ENCODE measurements at places on chromosomes 7 and 10.
A peak's percentile ranks its signal among the peaks of the same experiment; 100 is the strongest.

DNA sequence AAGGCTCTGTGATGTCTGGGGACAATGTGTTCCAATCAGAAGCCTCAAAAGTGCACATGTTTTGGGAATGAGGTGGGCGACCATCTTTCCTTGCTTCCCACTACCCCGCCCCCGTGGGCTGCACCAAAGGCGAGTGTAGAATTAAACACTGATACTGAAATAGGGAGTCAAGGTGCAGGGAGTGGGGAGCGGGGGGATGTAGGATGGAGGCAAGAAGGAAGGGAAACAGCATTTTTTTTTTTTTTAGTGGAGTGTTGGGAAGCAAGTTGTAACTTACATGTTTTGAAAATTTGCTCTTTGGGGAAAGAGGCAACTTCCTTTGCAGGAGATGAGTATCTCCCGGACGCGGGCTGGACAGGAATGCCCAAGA is 484 bp upstream of the DLX5 start:
- DNase-seq, result no peak

GRCh38 chr10:48511066-48511874 is 93.6 kb downstream of the ARHGAP22 start:
- no peak for DNase-seq

DNA sequence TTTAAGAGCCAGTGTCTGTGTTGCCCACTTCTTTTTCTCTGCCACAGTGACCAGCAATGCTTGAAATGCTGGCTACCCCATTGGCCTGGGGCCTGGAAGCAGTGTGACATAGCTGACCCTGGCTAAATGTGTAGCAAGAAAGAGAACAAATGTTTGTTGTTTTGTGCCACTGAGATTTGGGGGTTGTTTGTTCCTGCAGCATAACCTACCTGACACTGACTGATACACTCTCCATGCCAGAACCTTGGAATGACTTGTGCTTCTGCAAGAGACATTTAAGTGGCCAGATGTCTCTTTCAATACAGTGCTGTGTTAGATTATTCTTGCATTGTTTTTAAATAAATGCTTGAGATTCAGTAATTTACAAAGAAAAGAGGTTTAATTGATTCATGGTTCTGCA is 411.5 kb downstream of the TYW1 start:
- no peak for DNase-seq

GRCh38 chr10:125082881-125083575 is 77.3 kb downstream of the CTBP2 start:
- no peak for DNase-seq

GRCh38 chr7:17524746-17525145 is 226.3 kb downstream of the AHR start:
- DNase-seq, result no peak

DNA sequence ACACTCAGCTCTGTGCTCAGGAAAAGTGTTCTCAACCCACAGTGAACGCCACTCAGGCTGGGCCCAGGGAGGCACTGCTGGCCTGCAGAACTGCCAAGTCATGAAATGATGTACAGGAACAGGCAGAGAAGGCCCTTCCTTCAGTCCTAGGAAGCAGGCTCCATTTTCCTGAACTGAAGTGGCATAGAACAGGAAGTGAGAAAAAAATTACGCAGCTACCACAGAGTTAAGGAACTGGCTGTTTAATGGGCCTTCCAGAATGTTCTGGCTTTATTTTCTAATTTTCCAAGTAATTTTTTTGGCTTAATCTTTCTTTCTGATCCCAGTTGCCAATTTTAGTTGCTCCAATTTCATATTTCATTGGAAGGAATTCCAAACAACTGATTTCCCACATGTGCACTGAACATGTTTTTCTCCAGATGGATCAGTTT is 39.3 kb downstream of the LRRC18 start:
- no peak for DNase-seq

GRCh38 chr7:27916372-27916771 is 176.4 kb downstream of the TAX1BP1 start:
- DNase-seq, result no peak

DNA sequence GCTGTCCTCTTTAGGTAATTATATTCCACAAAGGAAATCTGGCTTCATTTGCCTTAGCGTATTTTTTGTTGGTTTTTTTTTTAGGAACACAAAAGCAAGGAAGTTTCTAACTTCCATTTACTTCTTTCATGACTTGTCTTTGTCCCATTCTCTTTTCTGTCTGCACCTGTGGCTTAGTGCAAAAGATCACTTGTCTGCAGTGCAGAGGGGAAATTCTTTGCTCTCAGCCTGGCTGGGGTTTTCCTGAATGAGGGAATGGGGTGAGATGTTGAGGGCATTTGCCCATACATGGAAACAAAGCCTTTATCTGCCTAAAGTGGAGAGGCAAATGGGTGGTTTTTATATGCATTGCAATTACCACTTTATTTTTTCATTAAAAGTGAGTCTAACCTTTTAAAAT is 361.1 kb upstream of the IGFBP3 start:
- DNase-seq, result no peak

DNA sequence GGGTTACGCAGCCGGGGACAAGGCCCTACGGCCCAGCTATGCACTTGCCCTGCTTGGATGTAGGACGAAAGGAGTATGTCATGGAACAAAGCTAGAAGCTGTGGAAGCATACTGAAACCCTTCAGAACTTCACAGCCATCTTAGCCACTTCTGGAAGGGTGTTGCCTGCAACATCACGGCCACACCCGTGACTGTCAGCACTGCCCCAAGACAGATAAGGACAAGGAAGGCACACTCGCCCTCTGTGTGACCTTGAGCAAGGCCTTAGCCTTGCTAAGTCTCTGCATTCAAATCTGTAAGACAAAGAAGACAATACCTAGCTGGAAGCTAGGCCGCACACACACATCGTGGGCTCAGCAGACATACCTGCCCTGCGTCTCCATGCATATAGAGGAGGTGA is 352.5 kb upstream of the MGMT start:
- no peak for DNase-seq

- DNase-seq, result peak; percentile 18
Observed at GRCh38 chr7:112383671-112384417, 66.4 kb upstream of the IFRD1 start.

DNA sequence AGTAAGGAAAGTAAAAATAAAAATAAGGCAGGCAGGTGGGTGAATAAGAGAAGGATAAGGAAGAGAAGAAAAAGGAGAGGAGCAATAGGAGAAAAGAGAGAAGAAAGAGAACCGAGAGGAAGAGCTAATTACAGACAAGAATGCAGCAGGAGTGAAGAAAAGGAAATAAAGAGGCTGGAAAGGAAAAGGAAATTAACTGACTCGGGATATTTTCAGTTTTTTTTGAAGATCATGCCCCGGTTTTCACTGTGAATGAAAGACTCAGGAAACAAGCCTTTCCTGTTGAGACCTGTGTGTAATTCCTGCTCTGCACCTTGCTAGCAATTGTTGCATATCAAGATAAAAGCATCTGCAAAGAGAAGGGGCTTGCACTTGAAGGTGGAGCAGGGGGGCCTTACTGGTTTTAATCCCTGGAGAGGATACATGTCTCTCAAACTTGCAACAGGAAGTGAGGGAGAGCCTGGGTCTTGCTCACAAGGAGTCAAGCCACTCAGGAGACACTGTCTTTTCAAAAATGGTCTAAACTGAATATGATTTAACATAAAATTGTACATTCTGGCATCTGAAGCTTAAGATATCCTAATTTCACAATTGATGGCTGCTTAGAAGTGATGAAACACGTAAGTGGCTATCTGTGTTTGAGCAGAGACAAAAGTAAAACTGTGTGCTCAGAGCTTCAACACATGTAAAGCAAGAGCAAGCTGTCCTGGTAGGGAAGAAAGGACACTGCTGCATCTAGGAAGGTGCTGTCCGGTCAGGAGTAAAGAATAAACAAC is 157.6 kb downstream of the FAM107B start:
- no peak for DNase-seq

- DNase-seq, result no peak
Observed at GRCh38 chr10:124607693-124608092, 136.5 kb downstream of the FAM53B start.

- no peak for DNase-seq
Observed at GRCh38 chr7:117665368-117665767, 185.5 kb downstream of the CFTR start.

GRCh38 chr7:74023092-74023536 is 4.9 kb upstream of the ELN start:
- no peak for DNase-seq

- DNase-seq, result no peak
Observed at GRCh38 chr10:32948451-32948850, 9.6 kb downstream of the ITGB1 start.

DNA sequence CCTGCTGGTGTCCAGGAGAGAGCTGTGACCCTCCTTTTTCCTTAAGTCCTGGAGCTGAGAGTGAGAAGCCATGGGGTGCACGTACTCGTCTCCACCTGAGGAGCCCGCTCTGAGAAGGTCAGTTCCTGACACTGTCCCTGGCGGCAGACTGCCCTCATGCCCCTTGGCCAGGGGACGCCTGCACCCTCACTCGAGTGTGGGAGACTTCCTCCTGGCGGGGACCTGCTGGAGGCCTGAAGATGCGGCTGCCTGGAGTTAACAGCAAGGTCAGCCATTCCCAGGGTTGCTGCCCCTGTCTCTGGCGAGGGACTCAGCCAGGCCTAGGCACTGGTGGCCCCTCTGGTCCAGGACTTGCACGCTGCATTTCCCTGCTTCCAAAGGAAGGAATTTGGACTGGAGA is 26.4 kb downstream of the TMEM120A start:
- DNase-seq, result no peak

DNA sequence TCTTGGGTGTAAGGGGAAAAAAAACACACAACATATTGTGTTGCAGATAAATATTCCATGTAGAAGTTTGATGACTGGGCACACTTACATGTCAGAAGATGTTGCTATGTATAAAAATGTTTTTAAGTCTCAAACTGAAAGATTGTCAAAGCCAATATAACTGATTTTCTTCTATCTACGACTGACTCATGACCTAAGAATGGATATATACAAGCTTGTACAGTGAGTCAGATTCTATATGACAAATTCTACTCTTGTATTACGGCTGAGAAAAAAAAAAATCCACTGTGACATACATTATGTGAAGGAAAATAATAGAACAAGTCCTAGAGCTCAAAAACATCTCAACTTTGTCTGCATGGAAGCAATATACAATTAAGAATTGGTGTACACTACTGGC is 343.0 kb upstream of the PCDH15 start:
- no peak for DNase-seq

- no peak for DNase-seq
Observed at GRCh38 chr10:64502936-64503335, 981.7 kb downstream of the REEP3 start.

DNA sequence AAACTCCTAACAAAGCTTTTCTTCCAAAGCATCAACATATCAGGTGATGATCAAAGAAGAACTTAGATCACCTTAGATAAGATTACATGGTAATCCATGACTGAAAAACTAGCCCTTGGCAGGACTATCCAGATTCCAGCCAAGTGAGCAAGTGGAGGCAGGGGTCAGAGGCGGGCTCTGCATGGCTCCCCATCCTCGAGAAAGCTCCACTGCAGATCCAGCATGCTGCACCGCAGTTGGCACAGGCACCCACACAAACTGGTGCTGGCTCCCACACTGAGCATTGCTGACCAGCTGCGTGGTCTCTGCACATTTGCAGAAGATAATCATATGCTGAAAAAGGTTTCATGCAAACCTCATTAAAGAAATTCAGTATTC is 10.1 kb downstream of the PSAP start:
- no peak for DNase-seq

- no peak for DNase-seq
Observed at GRCh38 chr7:29035044-29035740, 77.1 kb upstream of the TRIL start.

- no peak for DNase-seq
Observed at GRCh38 chr7:113968713-113969112, 49.9 kb upstream of the PPP1R3A start.

GRCh38 chr10:59432207-59432900 is 70.0 kb upstream of the FAM13C start:
- DNase-seq, result no peak

DNA sequence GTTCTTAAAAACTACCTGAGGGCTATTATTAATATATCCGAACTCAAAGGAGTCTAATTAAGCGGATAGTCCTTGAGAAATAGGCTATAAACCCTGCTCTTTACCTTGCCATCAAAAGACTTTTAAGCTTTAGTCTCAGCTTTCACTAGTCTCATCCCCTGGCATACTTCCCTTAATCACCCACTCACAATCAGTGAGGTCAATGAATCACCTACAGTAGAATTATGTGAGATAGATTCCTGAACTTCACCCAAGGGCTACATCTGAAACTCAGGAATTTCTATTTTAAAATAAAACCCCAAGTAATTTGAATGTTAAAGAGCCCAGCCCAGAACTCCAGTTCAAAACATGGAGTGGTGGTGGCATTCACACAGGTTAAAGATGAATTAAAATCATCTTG is 108.7 kb downstream of the ETV1 start:
- no peak for DNase-seq

GRCh38 chr10:127000598-127000997 is 95.4 kb downstream of the DOCK1 start:
- no peak for DNase-seq

DNA sequence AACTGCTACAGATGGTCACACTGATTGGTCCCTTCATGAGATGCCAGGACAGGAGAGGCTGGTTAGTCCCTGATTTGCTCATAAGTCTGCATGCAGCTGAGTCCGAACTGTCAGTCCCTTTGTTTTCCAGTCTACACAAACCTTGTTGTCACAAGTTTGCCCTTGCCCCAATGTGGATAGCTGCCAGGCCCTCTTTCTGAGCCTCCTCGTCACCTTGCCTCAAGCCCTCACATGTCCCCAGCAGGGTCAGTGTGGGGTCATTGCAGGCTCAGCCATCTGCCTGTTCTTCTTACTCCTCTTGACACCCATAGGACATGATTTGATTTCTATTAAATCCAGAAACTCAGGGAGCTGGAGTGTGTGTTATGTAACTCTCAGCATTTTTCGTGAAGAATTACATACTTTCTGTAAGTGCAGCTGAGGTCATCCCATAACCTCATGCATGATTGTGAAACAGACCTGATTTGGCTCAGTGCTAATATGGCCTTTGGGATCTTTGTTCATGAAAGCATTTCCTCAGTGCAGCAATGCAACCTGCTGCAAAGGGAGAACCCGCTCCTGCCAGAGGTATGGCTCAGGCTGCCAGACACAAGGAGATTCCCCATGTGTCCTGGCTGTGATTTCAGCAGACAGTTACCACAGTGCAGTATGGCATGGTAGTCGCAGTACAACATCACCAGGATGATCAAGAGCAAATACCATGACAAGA is 70.0 kb upstream of the ZMIZ2 start:
- peak; percentile 8 for DNase-seq

- no peak for DNase-seq
Observed at GRCh38 chr7:115805458-115805857, 225.1 kb downstream of the TFEC start.

- no peak for DNase-seq
Observed at GRCh38 chr7:6012355-6013104, 3.5 kb downstream of the AIMP2 start.

GRCh38 chr10:6543431-6544005 is 36.6 kb downstream of the PRKCQ start:
- no peak for DNase-seq

Measured in right lung (tissue), 10 donors.